Fibroblast of skin of left biceps (primary cell): ENCODE measurements at places on chromosomes 13 and 19.

DNA sequence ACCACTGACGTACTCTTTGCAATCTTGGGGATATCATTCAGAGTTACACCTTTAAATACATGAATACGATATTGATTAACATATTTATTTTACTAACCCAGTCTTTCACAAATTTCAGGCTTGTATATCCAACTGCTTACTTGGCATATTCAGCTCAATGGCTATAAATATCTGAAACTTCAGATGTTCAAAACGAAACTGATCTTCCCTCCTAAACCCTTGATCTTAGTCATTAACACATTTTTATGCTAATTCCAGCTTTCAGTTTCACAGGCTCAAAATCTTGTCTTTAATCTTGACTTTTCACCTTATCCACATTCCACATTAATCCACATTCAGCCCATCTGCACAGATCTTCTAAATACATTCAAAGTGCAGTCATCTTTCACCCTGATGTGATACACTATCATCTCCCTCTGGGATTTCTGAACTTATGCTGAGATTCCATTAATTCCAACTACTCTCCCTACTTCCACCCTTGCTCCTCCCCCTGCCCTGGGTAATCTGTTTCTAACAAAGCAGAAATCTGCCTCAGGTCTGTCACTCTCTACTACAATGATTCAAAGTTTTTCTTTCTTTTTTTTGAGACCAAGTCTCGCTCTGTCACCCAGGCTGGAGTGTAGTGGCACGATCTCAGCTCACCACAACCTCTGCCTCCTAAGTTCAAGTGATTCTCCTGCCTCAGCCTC, 387.2 kb downstream of the GPC5 start:
- no peak for DNase-seq

GRCh38 chr19:38727868-38728660, 16.2 kb downstream of the CAPN12 start:
- no peak for DNase-seq

DNA sequence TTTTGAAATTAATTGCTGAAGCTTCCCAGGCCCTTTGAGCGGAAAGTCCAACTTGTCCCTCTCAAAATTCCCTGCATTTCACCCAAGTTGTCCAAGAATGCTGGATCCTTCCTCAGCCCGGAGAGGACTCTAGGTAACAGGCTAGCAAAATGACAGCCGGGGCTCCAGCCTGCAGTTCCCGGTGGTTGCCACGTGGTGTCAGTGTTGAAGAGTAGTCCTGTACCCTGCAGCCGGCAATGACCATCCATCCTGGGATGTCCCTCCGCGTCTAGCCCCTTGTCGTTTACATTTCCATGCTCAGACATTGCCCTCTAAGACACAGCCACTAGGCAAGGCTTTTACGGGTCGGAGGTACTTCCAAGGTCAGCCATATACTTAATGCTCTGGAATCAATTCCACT, 31.4 kb upstream of the MTIF3 start:
- DNase-seq, result no peak

DNA sequence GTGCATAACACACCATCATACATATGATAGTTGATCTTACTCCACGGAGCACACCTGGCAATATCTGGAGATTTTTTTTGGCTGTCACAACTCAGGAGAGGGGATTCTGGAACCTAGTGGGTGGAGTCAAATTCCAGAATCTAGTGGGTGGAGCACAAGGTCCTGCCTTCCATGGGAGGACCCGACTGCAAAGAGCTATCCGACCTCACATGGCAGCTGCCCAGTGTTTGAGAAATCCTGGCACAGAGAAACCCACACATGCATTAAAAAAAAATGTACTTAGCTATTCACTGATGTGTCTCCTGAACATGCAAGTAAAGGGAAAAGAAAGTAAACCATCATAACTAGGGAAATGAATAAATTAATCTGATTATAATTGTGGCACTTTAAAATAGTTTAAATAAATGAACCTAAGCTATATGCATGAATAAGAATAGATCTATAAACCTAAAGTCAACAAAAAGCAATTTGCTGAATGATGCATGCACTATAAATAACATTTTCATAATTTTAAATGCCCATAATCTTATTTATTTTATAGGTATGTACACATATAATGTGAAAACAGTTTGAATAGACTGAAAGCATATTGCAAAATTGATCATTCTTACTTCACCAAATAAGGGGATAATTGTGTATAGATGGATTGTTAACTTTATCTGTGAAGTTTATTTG, 300.3 kb downstream of the MYO16 start:
- DNase-seq, result no peak

- no peak for DNase-seq
Observed at GRCh38 chr19:40365010-40365409, 16.5 kb downstream of the PLD3 start.

DNA sequence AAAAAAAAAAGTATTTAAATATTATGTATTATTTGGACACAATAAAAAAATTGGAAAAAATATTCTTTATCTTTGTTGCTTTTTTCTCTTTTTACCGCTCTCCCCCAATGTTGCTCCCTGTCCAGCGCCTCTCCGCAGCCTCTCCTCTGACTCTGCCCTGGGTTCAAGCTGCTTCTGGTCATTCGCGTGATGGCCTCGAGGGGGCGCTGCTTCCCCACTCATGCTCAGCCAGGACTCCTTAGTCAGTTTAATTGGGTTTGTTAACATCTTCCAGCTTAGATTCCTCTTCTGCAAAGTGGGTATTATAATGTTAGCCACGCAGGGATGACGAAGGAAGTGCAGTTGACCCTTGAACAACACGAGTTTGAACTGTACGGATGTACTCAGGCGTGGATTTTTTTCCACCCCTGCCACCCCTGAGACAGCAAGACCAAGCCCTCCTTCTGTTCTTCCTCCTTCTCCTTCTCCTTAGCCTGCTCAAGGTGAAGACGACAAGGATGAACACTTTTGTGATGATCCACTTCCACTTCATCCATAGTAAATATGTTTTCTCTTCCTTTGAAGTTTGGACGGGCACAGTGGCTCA, 4.9 kb upstream of the NWD1 start:
- DNase-seq, result no peak
